ENCODE measurements at places on chromosomes 1 and 21.

DNA sequence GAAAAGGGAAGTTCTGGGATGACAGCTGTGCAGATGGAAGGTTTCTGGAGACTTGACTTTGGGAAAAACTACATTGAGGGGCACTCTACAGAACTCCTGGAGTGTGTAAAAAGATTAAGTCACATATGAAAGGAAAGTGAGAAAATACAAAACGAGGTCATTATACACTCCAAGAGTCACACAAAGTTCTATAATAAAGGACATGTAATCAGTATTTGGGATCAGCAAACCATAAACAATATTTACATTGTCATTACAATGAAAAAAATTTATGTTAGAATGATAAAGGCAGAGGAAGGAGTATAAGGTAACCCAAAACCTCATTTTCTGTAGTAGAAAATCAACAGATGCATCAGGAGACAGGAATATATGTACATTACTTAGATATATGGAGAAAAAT, 22.8 kb downstream of the NUP133 start:
- DNase-seq: no peak

DNA sequence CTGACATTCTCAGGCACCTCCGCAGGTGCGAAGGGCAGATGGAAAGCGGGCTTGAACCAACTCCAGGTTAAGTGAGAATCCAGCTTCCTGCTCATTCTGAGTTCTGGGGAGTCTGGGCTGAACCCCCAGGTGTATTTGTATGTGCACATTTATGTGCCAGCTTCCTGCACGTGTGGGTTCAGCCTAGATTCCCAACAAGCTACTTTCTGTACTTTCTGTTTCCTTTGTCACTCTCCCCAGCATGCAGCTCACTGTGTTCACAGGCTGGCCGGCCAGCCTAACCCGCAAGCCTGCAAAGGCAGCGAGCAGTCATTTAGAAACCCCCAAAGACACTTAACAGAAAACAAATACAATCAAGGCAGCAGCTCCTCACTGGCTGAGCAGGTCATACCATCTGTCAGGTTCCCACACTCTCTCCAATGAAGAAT, 1.3 kb upstream of the IL19 start:
- no peak for DNase-seq

GRCh38 chr1:39422614-39423013, 68.8 kb upstream of the BMP8A start:
- DNase-seq: no peak

GRCh38 chr1:46755121-46755520, 36.2 kb upstream of the EFCAB14 start:
- DNase-seq: no peak

DNA sequence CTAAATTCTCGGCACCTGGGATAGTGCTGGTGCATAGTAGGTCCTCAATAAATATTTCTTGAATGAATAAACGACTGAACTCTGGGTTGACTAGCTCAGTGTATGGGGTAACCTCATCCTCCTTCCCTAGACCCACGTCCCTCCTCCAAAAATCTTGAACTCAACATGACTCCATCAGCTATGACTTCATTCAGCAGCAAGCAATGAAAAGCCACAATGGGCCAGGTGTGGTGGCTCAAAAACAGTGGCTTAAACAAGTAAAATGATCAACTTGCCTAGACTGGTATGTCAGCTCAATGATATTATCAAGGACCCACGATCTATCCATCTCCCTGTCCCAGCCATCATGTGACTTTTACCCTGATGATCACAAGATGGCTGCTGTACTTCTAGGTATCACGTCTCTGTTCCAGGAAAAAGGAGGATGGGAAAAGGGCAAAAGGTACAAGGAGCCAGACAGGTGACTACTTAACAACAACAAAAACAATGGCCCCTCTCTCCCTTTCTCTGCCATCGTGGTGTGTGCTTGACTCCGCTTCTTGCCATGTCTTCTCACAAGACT, 13.0 kb upstream of the PAQR7 start:
- DNase-seq: no peak
